ENCODE measurements at places on chromosomes 4 and X. TPM values are rescaled to one million over a fixed set of nuclear protein-coding genes. Genes with fewer than 3 reads are reported as not detected.

- no peak for DNase-seq
These were observed 887.6 kb downstream of the PCDH19 start for GRCh38 chrX:99522450-99522849.

DNA sequence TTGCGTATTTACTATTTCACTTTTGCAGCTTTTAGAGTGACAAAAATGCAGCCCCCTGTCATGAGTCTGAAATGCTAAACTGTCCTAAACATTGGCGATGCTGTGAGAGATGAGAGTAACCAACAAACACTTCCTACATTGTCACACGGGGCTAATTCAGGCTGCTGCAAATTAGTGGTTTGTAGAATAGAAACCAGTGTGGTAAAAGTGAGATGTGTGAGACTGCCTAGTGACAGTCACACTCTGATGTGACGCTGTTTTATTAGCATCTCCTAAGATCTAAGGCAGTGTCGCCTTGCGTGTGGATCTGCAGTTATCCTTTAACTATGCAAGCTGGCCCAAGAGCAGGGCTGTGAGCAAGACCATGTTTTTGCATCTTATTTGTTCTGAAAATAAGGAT, 800.2 kb upstream of the TENM3 start:
- no peak for DNase-seq

DNA sequence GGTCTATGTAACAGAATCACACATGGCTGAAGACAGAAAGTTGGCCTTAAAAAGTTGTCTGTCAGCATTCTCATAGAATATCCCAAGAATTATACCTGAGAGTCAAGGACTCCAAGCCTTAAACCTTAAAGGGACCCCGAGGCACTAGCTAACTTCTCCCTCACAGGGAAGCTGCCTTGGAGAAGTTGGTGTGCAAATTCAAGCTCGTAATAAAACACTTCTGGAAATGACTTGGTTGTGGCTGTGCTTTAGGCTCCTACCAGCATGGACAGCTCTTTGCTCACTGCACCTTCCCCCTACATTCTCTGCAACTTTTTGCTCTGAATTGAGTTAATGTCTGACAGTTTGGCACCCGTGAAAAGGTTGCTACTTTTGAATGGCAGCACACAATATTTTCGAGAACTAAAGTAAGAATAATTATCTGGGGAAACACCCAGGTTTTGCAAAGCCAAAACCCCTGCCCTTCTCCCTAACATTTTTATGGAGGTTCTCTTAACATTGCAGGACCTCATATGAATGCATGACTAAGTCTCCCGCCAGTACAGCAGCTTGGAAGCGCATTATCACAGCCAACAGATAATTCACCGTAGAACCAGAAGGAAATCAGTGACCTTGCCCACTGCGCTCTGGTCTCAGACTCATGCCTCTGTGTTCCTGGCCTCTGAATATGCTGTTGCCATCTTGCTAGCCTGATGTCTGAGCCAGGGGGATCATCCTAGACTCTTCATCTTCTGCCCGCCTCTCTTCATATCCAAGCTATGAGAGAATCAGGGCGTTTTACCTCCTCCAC, 91.0 kb downstream of the MGST2 start:
- DNase-seq: no peak

DNA sequence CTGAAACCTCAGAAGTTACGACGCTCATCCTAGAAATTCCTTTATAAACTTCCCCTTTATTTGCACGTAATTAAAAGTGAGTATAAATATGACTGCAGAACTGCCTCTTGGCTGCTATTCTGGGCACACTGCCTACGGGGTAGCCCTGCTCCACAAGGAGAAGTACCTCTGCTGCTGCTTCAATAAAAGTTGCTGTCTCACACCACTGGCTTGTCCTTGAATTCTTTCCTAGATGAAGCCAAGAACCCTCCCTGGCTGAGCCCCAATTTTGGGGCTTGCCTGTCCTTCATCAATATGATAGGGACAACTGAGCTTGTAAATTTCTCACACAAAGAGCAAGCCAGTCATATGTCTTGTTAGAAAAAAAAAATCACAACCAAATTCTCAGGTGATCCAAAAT, 115.8 kb downstream of the VEGFC start:
- no peak for DNase-seq

DNA sequence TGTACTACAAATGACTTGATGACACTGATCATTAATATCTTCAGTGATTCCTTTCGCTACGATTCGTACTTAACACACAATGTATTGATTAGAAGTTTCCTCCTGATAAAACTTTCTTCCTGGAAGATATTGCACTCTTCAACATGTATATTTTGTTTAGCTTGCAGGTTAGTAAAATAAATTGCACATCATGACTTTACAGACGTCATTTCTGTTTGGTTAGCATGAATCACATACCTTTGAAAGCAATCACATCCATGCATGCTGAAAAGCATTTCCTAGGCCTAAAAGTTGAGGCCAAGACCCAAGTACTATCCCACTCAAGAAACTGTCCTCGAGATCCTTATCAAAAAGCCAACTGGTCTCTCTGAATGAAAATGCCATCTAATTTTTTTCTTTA, 1841.0 kb upstream of the PCDH7 start:
- no peak for DNase-seq

GRCh38 chrX:46722742-46723568, 36.0 kb downstream of the SLC9A7 start:
- DNase-seq: no peak

DNA sequence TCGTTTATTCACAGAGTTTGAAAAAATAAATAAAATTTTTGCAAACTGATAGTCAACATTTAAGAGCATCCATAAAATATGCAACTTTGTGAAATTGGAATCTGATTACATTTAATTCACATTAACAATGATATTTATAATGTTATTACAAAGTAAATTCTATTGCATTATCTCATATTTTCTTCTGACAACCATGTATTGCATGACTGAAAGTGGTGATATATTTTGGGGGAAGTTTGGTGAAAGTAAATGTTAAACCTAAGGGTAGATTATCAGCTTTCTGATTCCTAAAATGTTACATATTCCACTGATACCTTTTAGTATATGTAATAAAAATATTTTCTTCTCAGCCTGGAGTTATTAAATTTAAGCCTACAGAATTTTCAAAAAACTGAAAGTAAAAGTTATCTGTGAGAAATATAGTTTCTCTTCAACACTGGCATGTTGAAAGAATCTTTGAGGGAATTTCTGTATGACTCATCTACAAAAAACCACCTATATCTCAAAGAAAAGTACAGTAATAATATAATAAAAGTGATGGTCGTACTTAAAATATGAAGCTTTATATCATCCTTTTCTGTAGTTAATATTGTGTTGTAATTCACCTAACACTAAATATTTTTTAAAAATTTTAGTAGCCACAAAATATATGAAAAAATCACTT, 1179.6 kb upstream of the PCDH7 start:
- DNase-seq: no peak

GRCh38 chrX:45628041-45628440, 427.4 kb upstream of the DIPK2B start:
- DNase-seq: no peak

DNA sequence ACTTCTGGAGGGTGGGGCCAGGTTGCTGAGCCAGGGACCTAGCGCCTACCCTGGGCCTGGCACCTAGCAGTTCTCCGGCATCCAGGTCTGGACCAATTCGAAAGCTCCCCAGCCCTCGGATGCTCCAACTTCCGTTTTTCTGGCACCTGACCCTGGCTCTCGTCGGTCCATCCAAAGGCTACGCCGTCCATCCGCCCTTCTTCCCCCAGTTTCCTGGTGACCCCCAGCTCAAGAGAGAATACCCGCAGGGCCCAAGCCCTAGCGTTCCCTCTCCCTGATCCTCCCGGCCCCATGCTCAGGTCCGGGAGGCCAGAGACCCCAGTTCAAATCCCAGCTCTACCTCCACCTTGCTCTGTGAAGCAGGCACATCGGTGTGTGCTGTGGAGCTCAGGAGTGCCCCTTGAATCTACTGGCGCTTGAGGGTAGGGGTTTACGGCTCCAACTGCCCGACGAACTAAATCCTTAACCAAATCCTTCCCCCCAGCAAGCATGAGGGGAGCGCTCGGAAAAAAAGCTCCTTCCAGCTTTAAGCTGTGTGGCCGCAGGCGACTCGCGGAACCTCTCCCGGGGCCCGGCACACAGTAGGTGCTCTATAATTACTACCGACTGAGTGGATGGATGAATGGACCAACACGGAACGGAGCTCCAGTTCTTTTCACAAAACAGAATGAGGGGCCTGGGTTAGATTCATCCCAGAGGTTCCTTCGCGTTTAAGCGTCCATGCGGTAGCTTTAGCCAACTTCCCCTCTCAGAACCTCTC, 1.1 kb downstream of the CRMP1 start:
- peak; percentile 46 for DNase-seq

DNA sequence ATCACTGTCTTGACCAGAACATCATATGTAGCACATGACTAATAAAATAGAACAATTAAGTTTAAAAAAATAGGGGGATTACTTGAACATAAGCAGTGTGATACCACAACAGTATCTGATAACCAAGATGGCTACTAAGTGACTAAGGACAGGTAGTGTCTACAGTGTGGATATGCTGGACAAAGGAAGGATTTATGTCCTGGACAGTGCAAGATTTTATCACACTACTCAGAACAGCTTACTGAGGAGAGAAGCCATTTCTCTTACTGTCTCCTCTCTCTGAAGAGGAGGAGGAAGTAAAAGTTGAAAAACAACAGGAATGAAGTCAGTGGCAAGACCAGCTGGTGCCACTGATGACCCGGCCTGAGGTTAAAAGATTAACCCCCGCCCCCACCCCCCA, 4.0 kb upstream of the SLC10A7 start:
- no peak for DNase-seq

DNA sequence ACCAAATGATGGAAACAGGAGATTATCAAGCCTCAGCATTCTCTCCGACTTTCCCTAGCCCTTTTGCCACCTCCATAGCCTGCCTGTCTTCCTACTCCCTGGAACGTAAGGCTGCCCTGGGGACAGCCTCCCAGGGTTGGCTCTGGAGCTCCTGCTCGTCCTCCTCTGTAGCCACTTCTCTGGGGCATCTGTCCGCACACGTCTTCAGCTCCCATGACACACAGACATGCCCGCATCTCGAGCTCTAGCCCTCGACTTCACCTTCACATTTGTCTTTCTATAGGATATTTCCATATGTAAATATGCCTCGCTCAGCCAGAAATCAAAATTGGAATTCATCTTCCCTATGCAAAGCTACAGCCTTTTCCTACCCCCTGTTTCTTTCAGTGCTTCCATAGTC, 67.7 kb downstream of the TSC22D3 start:
- DNase-seq: no peak

GRCh38 chr4:149077181-149077580, 635.0 kb upstream of the NR3C2 start:
- no peak for DNase-seq

- no peak for DNase-seq
These were observed 122.4 kb upstream of the ETNPPL start for GRCh38 chr4:108885211-108885610.

- peak; percentile 2 for DNase-seq
These were observed 91.8 kb upstream of the POU3F4 start for GRCh38 chrX:83416273-83416672.

- no peak for DNase-seq
These were observed 24.3 kb upstream of the PCDH10 start for GRCh38 chr4:133124746-133125145.

PAGE2B gene
- polyA plus RNA-seq: not detected

RGN gene
- 15.5 TPM for polyA plus RNA-seq

ART3 gene
- polyA plus RNA-seq: 0.27 TPM

POLN gene
- 4.6 TPM for polyA plus RNA-seq

ZDHHC15 gene
- 7.1 TPM for polyA plus RNA-seq

EFHC2 gene
- polyA plus RNA-seq: 5.1 TPM

SORBS2 gene
- polyA plus RNA-seq: 24.2 TPM

POU3F4 gene
- not detected for polyA plus RNA-seq

ABLIM2 gene
- 5.7 TPM for polyA plus RNA-seq

MAGIX gene
- polyA plus RNA-seq: 2.2 TPM
